HFF-Myc (cell line): ENCODE measurements at places on chromosomes 6 and 20.

- DNase-seq = no peak
Measured at GRCh38 chr6:100121854-100122609, 128.0 kb upstream of the MCHR2 start.

GRCh38 chr6:110329714-110330436, 28.3 kb downstream of the METTL24 start:
- no peak for DNase-seq

DNA sequence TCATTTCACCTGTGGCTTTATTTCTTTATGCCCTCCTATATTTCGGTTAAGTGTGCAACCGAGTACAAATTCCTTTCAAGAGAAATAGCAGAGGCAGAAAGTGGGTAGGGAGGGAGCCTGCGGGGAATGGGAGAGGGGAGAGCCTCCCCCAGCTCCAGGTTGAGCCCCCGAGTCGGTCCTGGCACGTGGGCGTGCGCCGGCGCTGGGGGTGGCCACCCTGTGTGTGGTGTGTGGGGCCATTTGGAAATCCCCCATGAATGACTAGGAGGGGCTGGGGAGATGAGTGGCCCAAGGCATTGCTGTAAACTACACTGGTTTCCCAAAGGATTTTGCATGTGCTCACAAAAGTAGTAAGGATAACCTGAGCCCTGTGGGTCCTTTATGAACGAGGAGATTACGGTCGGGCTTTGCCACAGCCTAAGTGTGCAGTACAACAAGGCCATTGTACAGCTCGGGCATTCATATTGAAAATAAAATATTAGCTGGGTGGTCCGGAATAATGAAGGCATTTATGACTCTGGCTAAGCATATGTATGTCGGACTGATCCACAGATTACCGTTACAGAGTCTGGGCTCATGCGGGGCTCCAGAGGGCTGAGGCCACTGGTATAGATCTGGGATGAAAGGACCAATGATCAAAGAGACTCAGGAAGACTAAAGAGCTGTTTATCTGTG, 84.5 kb upstream of the RALGAPA2 start:
- no peak for DNase-seq

DNA sequence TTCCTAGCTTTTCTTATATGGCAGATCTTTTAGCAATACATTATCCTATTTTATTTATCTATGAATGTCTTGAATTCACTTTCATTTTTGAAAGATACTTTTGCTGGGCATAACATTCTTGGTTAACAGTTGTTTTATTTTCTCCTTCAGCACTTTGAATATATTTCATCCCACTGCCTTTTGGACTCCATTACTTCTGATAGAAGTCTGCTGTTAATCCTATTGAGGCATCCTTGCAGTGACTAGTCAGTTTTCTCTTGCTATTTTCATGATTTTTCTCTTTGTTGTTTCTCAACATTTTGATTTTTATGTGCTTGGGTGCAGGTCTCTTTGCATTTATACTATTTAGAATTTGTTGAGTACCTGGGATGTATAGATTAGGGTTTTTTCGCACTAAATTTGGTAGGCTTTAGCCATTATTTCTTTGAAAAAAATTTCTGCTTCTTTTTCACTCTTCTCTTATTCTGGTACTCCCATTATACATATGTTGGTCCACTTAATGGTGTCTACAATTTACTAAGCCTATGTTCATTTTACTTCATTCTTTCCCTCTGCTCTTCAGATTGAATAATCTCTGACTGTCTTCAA, 53.2 kb downstream of the PHACTR3 start:
- DNase-seq = no peak

GRCh38 chr6:82995066-82995465, 70.6 kb downstream of the UBE3D start:
- no peak for DNase-seq

- no peak for DNase-seq
Measured at GRCh38 chr6:33949877-33950435, 146.2 kb upstream of the MLN start.

DNA sequence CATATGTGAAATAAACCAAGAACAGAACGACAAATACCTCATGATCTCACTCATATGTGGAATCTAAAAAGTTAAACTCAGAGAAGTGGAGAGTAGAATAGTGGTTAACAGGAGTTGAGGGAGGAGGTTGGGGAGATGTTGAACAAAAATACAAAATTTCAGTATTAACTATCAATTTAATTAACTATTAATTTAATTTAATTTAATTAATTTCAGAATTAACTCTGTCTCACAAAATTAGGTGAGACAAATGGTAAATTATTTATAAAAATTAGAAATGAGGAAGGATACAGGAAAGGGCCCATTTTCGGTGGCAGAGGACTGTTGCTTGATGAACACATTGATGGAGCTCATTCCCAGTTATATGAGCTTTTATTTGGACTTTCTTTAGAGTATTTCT, 166.0 kb upstream of the FAM83B start:
- no peak for DNase-seq

- DNase-seq = no peak
Measured at GRCh38 chr20:40787941-40788340, 98.9 kb upstream of the MAFB start.

GRCh38 chr20:46981184-46981583, 86.5 kb downstream of the EYA2 start:
- no peak for DNase-seq

DNA sequence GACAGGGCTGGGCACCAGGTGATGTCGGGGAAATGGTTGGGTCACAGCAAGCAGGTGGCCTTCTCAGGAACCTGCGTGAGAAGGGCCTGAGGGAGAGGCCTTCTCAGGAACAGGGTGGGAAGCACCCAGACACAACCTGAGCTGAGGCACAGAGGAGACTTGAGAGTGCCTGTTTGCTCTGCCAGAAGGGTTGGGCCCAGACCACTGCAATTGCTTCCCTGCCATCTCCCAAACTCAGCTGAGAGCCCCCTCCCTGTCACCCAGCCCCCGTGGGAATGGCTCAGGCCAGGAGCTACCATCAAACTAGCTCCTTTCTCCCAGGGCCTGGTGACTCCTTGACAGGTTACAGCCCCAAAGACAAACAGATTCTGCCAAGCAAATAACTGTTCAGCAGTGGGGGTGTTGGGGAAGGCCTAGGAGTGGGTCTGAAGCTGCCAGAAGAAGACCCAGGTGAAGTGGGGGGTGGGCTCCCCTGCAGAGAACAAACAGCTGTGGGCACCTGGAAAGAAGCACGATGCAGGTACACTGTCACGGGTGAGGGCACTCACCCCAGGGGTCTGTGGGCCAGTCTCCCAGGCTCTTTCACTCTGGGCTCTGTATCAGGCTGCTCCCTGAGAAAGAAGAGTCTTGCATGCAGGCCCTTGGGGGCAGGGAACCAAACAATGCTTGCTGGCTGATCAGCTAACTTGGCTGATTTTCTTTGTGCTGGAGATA, 30.4 kb upstream of the SPDEF start:
- DNase-seq = no peak

DNA sequence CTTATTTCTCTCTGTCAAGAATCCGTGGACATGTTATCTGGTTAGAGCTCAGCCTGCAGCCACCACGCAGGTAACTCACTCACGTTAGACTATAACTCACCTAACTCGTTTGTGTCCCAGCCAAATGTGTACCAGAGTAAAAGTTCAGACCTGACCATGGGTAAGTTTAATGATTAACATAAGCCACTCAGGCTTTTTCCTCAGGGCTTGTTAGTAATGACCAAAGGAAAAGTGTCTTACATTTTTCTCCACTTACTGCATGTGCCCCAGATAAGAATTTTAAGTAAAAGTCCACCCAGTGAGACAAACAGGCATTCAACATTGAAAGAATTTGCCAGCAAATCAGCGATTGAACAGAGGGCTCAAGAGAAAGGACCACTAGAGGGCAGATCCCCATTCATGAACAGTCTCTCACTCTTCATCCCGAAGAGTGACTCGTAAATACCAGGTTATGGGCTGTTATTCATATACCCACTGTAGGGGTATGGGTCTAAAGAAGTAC, at the start of gene PKHD1:
TSS of gene PKHD1 (minus strand) at position 116 of the 502 bp plus-strand sequence. CDS start 2,680 bp downstream, outside the sequence.
- DNase-seq = no peak

- DNase-seq = no peak
Measured at GRCh38 chr6:46410334-46410953, 80.8 kb downstream of the RCAN2 start.

DNA sequence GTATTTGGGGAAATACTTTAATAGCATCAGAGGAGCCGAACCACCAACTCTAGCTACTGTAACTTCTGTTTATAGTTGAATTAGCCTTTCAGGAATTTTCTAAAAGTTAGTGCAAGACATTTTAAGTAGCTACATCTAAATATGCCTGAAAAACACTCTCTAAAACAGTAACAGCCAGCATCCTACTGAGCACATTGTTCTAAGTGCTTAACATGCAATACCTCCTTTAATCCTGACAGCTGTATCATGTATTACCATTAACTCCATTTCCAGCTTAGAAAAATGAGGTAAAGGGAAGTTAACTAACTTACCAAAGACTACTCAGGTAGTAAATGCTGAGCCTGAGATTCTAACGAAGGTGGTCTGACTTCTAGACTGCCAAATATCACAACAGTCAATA, 120.7 kb downstream of the DST start:
- no peak for DNase-seq

DNA sequence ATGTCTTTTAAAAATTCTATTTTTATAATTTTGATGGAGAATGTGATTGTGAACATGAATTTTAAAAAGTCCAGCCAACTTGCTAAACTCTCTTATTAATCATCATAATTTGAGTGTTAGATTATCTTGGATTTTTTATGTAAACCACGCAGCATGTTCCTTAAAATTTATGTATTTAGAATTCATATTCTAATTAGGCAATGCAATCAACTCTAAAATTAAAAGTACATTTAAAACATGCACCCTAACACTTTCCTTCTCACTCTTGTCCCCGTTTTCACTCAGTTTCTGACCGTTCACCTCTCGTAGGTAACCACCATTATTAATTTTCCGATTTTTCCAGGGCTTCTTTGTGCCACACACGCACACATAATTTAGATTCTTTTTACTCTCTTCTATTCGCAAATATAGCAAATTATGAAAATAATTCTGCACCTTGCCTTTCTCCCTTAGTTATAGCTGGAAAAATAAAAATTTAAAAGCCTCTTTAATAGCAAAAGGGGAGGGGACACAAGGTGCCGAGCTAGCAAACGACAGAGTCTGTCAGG, 329 bp upstream of the ZKSCAN3 start:
- DNase-seq = no peak

GRCh38 chr6:1250489-1251197, 61.3 kb upstream of the FOXQ1 start:
- no peak for DNase-seq

GRCh38 chr6:141426400-141426980, 706.2 kb upstream of the GJE1 start:
- no peak for DNase-seq

- DNase-seq = no peak
Measured at GRCh38 chr6:127951172-127951917, 50.5 kb upstream of the THEMIS start.

DNA sequence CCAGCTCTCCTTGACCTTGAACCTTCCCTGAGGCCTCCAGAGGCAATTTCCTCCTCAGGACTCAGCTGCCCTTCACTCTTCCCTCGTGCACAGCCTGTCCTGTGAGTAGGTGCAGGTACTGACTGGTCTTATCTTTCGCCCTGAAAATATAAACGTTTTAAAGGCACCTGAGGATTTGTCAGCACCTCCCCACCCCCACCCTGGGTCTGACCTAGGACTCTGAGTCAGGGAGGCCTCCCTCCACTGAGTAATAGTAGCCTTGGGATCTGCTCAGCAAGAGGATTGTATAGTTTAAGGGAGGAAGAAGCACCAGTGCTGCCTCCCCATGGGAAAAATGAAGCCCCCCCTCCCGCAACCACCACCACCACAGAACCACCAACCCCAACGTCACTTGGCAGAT, 54.6 kb downstream of the PPARD start:
- no peak for DNase-seq

DNA sequence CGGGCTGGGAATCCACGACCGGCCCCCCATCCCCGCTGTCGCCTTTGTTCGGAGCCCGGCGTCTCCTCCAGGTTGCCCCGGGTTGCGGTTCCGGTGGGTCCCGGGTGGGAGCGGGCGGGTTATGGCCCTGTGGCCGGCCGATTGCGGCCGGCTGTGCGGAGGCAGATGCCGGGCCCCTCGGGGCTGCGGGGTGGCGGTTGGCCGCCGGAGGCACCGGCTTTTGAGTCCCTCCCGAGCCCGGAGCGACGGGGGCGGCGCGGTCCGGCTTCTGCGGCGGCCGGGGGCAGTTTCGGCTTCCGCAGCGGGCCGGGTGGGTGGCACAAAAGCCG, 431 bp downstream of the LOC128125822 start:
- DNase-seq = no peak

DNA sequence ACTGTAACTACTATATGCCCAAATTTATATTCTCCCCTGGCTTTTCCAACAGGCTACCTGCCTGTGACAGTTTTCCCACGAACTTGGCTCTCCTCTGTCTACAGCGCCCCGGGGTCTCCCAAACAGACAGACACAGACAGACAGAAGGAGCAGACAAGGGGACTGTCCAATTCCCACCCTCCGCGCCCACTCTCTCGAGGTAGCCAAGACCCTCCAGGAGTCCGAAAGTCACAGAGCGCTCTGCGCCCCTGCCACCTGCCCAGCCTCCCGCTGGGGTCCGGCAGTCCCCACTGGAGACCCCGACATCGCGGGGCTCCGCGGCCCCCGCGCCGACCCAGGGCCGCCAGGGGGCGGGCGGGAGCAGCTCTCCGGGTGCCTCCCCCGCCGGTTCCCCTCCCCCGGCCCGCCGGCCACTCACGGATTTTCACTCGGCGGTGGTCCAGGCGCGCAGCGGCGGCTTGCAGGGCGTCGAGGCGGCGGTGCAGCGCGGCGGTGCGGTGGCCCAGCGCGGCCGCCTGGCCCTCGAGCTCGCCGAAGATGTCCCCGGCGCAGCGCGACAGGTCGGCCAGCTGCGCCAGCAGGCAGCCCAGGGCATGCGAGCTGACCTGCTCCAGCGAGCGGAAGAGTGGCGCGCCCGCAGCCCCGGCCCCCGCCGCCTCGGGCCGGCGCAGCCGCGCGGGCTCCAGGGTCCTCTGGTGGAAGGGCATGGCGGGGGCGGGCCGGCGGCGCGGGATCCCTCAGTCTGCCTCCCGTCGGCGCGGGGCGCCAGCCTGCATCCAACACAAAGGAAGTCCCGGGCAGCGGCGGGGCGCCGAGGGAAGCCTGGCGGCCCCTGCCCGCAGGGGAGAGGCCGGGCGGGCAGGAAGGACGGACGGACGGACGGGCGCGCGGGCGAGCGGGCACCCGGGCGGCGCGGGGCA, 81.3 kb upstream of the CCDC28A start:
- no peak for DNase-seq

- no peak for DNase-seq
Measured at GRCh38 chr6:14804785-14805210, 441.1 kb upstream of the JARID2 start.

GRCh38 chr6:132270726-132271402, 130.4 kb downstream of the MOXD1 start:
- DNase-seq = no peak

DNA sequence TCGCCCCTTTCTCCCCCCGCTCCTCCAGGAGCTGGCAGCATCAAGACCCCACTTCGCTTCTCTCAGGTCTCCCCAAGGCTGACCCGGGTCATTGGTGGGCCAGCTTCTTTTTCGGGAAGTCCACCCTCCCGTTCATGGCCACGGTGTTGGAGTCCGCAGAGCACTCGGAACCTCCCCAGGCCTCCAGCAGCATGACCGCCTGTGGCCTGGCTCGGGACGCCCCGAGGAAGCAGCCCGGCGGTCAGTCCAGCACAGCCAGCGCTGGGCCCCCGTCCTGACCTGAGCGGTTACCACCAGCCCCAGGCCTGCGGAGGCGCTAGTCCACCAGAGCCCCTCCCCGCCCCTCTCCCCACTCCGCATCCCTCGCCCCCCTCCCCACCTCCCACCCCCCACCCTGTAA, 1.0 kb downstream of the PPDPF start:
- DNase-seq = no peak
